Adrenal gland (tissue), 19 donors: ENCODE measurements at places on chromosomes 2 and 18. TPM values are rescaled to one million over a fixed set of nuclear protein-coding genes. Genes with fewer than 3 reads are reported as not detected.

The GPR35 gene
- total RNA-seq = not detected

The UGT1A5 gene
- total RNA-seq = 0.43 TPM

The DLGAP1 gene
- 1.7 TPM for total RNA-seq

The CRACDL gene
- total RNA-seq = 2.3 TPM

The ACMSD gene
- not detected for total RNA-seq

The MC5R gene
- total RNA-seq = not detected

The RAB6C gene
- total RNA-seq = 0.14 TPM

GRCh38 chr2:118223511-118223991 is 135.3 kb downstream of the INSIG2 start:
- peaks cover 14% of the 10 kb centered on the region for H3K4me1 ChIP-seq
- peaks cover 72% of the 10 kb centered on the region for H3K27me3 ChIP-seq
- DNase-seq = no peak
- H3K27ac ChIP-seq = no peak overlapping the region
- no peaks in the 10 kb centered on the region for H3K36me3 ChIP-seq

- peaks cover 19% of the 10 kb centered on the region for H3K4me1 ChIP-seq
- H3K27ac ChIP-seq = no peak overlapping the region
- no peaks in the 10 kb centered on the region for H3K36me3 ChIP-seq
- no peaks in the 10 kb centered on the region for H3K27me3 ChIP-seq
- H3K4me3 ChIP-seq = no peak overlapping the region
Observed at GRCh38 chr2:186697536-186697935, 3.7 kb downstream of the FAM171B start.

DNA sequence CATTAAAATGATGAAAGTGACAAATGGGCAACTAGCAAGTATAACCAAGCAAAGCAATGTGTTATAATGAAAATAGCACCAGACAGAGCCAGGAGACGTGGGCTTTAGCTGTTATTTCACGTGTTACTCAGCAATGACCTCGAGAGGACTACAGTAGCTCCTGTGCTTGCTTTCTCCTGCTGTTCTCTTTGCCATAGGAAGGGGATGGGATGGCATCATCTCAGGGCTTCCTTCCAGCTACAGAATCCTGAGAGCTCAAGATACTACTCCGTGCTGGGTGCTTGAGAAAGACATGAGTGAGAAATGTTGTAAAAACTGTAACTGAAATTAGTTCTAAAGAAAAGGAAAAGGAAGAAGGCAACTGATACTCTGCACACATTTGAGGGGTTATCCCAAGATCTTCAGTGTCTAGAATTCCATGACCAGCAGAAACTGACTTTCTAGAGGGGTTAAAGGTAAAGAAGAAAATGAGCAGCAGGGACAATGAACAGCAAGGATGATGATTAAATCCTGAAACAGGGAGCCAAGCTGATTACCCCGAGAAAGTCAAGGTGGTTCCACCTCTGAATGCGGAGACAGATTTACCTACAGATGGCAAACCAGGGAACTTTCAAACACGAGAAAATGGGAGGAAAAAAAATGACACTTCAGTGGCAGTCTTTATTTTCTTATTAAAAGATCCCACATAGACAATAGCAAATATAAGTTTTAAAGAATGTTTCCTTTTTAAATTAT is 33.4 kb downstream of the GAREM1 start:
- H3K4me1 ChIP-seq = no peaks in the 10 kb centered on the region
- no peaks in the 10 kb centered on the region for H3K36me3 ChIP-seq
- no peaks in the 10 kb centered on the region for H3K27me3 ChIP-seq
- H3K27ac ChIP-seq = no peak overlapping the region

GRCh38 chr2:43082111-43082894 is 144.1 kb downstream of the ZFP36L2 start:
- no peaks in the 10 kb centered on the region for H3K27me3 ChIP-seq
- H3K4me3 ChIP-seq = no peak overlapping the region
- H3K4me1 ChIP-seq = peaks cover 38% of the 10 kb centered on the region
- DNase-seq = no peak

- DNase-seq = no peak
- H3K36me3 ChIP-seq = no peaks in the 10 kb centered on the region
- H3K4me3 ChIP-seq = no peak overlapping the region
- peaks cover 2% of the 10 kb centered on the region for H3K4me1 ChIP-seq
- H3K27ac ChIP-seq = no peak overlapping the region
Observed at GRCh38 chr2:168471163-168471475, 15.0 kb downstream of the CERS6 start.

GRCh38 chr2:32777714-32778113 is 149.9 kb downstream of the TTC27 start:
- H3K4me3 ChIP-seq = no peak overlapping the region
- H3K27ac ChIP-seq = no peak overlapping the region

- H3K36me3 ChIP-seq = no peaks in the 10 kb centered on the region
- DNase-seq = no peak
- H3K4me3 ChIP-seq = no peak overlapping the region
- no peaks in the 10 kb centered on the region for H3K4me1 ChIP-seq
- H3K27ac ChIP-seq = no peak overlapping the region
Observed at GRCh38 chr2:116645155-116645554, 1169.3 kb upstream of the DDX18 start.

GRCh38 chr18:44107187-44107586 is 573.5 kb upstream of the SETBP1 start:
- no peak overlapping the region for H3K4me3 ChIP-seq
- H3K27me3 ChIP-seq = no peaks in the 10 kb centered on the region
- H3K36me3 ChIP-seq = no peaks in the 10 kb centered on the region
- H3K4me1 ChIP-seq = no peaks in the 10 kb centered on the region
- no peak for DNase-seq
- H3K27ac ChIP-seq = no peak overlapping the region

GRCh38 chr2:168169097-168169745 is 78.2 kb downstream of the STK39 start:
- no peaks in the 10 kb centered on the region for H3K4me1 ChIP-seq
- H3K27me3 ChIP-seq = no peaks in the 10 kb centered on the region
- H3K27ac ChIP-seq = no peak overlapping the region
- H3K4me3 ChIP-seq = no peak overlapping the region

- no peak overlapping the region for H3K27ac ChIP-seq
- DNase-seq = no peak
- H3K36me3 ChIP-seq = no peaks in the 10 kb centered on the region
- no peaks in the 10 kb centered on the region for H3K27me3 ChIP-seq
Observed at GRCh38 chr2:23603156-23603555, 218.2 kb downstream of the KLHL29 start.

- no peak overlapping the region for H3K27ac ChIP-seq
- H3K27me3 ChIP-seq = no peaks in the 10 kb centered on the region
- H3K4me1 ChIP-seq = no peaks in the 10 kb centered on the region
- DNase-seq = no peak
- H3K4me3 ChIP-seq = no peak overlapping the region
Observed at GRCh38 chr18:44093253-44093652, 587.4 kb upstream of the SETBP1 start.

- H3K36me3 ChIP-seq = peaks cover 39% of the 10 kb centered on the region
- no peak for DNase-seq
- H3K4me3 ChIP-seq = no peak overlapping the region
- no peaks in the 10 kb centered on the region for H3K4me1 ChIP-seq
- H3K27ac ChIP-seq = no peak overlapping the region
Observed at GRCh38 chr2:38315707-38316333, 61.3 kb downstream of the ATL2 start.
